ENCODE measurements at places on chromosomes 6 and 20.

DNA sequence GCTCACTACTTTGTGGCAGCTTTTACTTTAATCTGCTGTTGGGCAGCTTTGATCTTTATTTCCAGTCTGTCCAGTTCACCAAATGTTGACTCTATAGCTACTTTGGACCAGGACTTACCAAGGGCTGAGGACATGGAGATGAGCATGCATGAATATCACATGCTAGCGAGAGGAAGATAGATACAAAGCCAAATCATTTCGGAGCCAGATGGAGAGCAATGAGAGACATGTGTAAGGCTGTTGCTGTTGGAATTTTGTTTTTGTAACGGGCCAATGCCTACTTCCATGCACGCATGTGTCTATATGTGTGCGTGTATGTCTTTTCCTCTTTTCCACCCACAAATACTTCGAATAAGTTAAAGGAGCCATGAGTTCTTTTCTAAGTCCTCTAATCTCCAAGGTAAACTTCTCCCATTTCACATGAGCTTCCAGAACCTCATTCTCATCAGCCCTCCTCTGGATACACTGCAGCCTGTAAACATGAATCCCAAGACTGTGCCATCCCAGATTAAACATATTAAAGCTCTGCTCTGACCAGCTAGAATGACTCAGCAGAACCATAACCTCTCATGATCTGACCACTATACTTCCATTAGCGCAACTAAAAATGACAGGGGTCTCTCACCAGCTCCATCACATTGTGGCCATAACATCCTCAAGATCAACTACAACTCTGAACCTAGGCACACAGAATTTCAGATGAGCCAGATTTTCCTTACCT is 160.7 kb downstream of the LRFN2 start:
- no peak for DNase-seq

DNA sequence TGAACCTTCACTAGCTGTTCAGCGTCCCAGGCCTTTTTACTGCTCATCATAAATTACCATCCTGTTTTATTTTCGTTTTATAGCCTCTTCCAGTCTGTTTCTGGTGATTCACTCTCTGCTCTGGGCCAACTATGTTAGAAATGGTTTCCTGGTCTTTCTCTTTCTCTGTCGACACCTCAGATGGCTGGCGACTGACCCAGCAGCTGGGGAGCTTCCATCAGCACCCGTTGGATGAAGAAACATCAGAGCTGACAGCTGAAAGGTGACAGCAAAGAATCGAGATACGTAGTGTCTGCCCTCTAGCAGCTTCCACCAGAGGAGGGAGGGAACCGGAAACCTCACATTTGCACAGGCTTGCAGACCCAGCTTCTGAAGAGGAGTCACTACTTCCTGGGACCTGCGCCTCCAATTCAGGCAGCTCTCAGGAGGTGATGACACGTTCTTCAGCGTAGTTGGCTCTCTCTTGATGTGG is 82.9 kb upstream of the MLN start:
- DNase-seq = no peak

- no peak for DNase-seq
Observed at GRCh38 chr6:153058291-153058690, 55.8 kb upstream of the MTRF1L start.

GRCh38 chr6:25590986-25591385 is 61.0 kb upstream of the SCGN start:
- DNase-seq = no peak

DNA sequence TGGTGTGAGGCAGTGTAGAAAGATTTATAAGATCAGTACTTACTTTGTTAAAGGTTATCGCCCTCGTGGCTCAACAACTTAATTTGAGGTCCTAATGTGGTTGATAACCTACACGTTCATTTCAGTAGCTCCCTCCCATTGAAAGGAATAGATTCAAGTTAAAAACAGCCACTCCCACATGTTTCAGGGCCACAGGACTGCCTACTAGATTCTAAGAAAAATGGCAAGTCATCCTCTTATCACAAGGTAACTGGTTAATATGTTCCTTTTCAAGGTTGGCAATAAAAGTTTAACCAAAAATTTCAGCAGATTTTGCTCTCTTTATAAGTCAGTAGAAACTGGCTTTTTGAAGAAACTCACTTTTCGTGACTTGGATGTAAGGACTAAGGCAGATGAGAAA is 17.1 kb downstream of the GSTA2 start:
- no peak for DNase-seq

- no peak for DNase-seq
Observed at GRCh38 chr6:14734416-14735340, 511.2 kb upstream of the JARID2 start.

- no peak for DNase-seq
Observed at GRCh38 chr6:115067690-115068447, 725.0 kb upstream of the HS3ST5 start.
